ENCODE measurements at places on chromosomes 13 and 19. TPM values are rescaled to one million over a fixed set of nuclear protein-coding genes. Genes with fewer than 3 reads are reported as not detected.

The ZNF541 gene
- total RNA-seq: not detected

The ZNF66 gene
- total RNA-seq: 5.7 TPM

The CERS1 gene
- total RNA-seq: 6.5 TPM

The IFNL1 gene
- total RNA-seq: not detected

The OR7A10 gene
- total RNA-seq: not detected

DNA sequence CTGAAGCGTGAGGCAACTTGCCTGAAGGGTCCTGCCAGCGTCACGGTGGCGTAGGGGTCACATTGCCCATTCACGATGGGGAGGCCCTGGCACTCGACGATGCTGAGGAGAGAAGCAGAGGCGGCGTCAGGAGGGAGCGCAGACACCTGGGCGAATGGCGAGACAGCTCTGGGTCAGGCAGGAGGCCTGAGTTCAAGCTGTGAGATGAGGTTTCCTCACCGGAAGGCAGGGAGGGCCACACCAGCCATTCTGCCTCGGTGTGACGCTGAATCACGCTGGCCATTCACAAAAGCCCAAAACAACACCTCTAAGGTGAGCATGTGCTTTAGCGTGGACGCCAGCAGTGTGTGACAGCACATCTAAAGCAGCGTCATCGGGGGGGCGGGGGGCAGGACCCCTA lies 54.0 kb upstream of the C13orf46 start:
- DNase-seq: no peak
- H3K27ac ChIP-seq: peak overlapping the region; percentile 84
- no peaks in the 10 kb centered on the region for H3K27me3 ChIP-seq
- peaks cover 8% of the 10 kb centered on the region for H3K36me3 ChIP-seq
- H3K4me1 ChIP-seq: peaks cover 55% of the 10 kb centered on the region
- peak overlapping the region; percentile 4 for H3K4me3 ChIP-seq

- no peaks in the 10 kb centered on the region for H3K27me3 ChIP-seq
- no peak overlapping the region for H3K4me3 ChIP-seq
- peak overlapping the region; percentile 47 for H3K27ac ChIP-seq
Measured at GRCh38 chr19:31332096-31332495, 17.1 kb downstream of the TSHZ3 start.

DNA sequence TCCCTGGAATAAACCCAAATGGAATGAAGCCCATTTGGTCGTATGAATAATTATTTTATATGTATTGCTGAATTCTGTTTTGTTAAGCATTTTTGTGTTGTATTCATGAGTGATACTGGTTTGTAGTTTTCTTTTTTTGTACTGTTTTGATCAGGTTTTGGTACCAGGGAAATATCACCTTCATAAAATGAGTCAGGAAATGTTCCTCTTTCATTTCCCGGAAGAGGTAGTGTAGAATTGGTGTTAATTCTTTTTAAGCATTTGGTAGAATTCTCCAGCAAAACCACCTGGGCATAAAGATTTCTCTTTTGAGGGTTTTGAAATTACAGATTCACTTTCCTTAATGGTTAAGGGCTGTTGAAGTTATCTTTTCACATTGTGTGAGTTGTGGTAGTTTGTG lies 13.3 kb downstream of the SPATA13 start:
- no peak overlapping the region for H3K4me3 ChIP-seq
- no peaks in the 10 kb centered on the region for H3K36me3 ChIP-seq
- no peak overlapping the region for H3K27ac ChIP-seq
- H3K27me3 ChIP-seq: no peaks in the 10 kb centered on the region

DNA sequence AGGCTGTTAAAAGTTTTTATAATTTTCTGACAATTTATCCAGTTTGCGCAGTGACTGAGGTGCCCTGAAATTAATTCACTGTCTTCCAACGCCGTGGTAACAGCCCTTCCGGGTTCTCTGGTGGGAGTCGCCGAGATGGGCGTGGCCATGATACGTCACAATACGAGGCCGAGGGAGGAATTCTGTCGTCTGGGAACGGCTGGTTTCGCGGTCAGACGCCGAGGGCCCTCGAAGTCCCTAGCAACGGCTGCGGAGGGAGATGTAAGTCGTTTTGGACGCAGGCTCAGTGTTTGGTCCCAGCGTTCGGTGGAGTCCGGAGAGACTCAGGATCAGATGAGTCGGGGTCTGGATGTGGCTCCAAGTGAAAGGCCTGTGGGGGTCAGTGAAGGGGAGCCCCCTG lies 21.7 kb downstream of the ZNF613 start:
- H3K27ac ChIP-seq: no peak overlapping the region
- no peaks in the 10 kb centered on the region for H3K4me1 ChIP-seq
- H3K27me3 ChIP-seq: no peaks in the 10 kb centered on the region
- no peak overlapping the region for H3K4me3 ChIP-seq
- DNase-seq: no peak

DNA sequence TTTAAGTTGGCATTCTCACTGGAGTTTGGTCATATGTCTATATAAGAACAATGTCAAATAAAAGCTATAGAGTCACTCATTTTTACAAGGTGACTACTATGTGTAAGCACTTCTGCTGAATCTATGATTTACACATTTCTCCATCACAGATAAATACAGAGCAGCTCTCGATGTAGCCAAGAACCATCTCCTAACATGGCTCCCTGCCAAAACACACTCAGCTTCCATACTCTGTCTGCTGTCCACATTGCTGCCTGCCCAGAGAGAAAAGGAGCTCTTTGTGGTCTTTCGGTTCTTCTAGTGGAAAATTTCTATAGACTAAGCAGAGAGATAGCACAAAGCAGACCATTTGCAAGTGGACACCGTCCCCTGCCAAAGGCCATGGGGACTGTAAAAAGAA lies 190.9 kb upstream of the KLF12 start:
- no peak for DNase-seq
- H3K4me1 ChIP-seq: peaks cover 23% of the 10 kb centered on the region
- peak overlapping the region; percentile 46 for H3K4me3 ChIP-seq
- peak overlapping the region; percentile 83 for H3K27ac ChIP-seq
- no peaks in the 10 kb centered on the region for H3K27me3 ChIP-seq

DNA sequence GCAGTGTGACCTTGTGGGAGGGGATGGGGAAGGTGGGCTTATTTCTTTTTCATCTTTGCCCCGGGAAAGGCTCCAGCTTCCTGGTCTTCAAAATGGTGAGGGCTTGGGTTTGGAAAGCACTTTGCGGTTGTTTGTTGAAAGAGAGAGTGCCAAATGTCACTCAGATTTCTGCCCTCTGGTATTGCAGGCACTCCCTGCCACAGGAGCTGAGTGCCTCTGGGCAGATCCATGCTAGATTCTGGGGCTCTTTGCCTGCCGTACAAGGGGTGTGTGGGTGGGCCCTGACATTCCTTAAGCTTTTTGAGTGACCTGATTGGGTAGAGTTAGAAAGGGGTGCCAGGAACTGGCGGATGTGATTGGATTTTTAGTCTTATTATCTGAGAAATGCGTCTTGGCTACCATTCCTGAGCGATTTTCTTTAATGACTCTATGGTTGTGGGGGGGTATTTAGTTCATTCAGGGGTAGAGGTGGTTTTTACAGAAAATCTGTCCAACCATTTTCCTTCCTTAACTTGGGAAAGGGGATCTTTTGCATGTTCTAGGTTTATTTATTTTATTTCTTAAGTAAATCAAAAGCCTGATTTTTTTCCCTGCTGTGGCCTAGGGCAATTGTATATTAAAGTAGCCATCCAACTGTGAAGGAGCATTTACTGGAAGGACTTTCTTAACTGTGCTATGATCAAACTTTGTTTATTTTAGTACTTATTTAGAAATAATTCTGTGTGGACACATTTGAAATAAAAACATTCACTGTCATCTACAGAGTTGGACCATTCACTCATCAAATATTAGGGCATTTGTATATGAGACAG lies 3.2 kb downstream of the ARHGAP35 start:
- peaks cover 6% of the 10 kb centered on the region for H3K4me1 ChIP-seq
- H3K27ac ChIP-seq: no peak overlapping the region
- H3K4me3 ChIP-seq: no peak overlapping the region
- DNase-seq: no peak

DNA sequence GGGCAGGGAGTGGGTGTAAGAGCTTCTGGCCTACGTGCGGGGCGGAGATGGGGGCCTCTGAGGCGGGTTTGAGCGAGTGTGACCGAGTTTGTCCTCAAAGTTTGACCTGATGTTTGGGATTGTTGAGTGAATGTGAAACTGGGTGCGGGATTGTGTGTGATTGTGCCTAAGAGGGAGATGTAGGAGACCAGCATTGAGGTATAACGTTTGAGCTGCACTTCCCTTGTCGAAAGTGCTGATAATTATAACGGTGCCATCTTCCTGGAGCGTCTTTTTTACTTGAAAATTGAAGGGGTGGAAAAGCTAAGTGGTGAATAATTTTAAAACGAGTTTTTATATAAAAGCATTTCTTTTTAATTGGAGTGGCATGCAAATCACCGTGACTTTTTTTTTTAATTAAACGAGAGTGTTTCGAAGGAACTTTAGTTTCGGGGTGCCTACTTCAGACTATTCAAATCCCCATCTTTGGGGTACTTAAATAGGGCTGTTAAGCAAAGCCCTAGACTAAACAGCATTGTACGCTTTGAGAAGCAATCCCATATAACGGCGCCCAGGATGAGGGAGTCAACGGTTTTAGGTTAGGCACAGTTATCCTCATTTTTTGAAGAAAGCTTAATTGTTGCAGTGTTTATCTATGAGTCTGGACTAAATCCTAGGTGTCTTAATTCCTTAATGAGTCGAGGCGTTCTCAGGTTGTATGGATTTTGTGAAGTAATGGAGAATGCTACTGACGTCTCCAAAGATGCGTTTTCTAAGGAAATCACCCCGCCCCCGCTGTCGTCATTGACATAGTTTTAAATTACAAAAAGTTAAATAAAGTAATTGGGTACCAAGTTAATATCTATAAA lies 594 bp downstream of the ZNF146 start:
- H3K36me3 ChIP-seq: peaks cover 13% of the 10 kb centered on the region
- DNase-seq: no peak
- peaks cover 24% of the 10 kb centered on the region for H3K4me1 ChIP-seq
- no peaks in the 10 kb centered on the region for H3K27me3 ChIP-seq
- H3K4me3 ChIP-seq: no peak overlapping the region

DNA sequence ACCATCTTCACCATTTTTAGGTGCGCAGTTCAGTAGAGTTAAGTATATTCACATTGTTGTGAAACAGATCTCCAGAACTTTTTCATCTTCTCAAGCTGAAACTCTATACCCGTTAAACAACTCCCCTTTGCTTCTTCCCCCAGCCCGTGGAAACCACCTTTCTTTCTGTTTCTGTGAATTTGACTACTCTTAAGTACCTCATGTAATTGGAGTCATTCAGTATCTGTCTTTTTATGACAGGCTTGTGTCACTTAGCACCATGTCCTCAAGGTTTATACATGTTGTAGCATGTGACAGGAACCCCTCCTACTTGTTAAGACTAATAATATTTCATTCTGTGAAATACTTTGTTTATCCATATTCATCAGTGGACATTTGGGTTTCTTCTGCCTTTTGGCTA lies 52.8 kb downstream of the TNFRSF19 start:
- no peaks in the 10 kb centered on the region for H3K36me3 ChIP-seq
- H3K27me3 ChIP-seq: no peaks in the 10 kb centered on the region
- no peak for DNase-seq
- H3K4me3 ChIP-seq: no peak overlapping the region

DNA sequence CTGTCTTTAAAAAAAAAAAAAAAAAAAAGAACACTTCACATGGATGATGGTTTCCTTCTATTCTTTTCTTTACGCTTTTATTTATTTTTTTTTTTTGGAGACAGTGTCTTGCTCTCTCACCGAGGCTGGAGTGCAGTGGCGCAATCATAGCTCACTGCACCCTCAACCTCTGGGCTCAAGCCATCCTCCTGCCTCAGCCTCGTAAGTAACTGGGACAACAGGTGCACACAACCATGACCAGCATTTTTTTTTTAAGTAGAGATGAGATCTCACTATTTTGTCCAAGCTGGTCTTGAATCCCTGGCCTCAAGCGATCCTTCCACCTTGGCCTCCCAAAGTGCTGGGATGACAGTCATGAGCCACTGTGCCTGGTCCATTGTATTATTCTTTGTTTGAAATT lies 24.3 kb downstream of the ANKRD27 start:
- H3K4me3 ChIP-seq: no peak overlapping the region
- H3K36me3 ChIP-seq: peaks cover 19% of the 10 kb centered on the region
- no peaks in the 10 kb centered on the region for H3K27me3 ChIP-seq
- DNase-seq: no peak
- H3K27ac ChIP-seq: no peak overlapping the region

DNA sequence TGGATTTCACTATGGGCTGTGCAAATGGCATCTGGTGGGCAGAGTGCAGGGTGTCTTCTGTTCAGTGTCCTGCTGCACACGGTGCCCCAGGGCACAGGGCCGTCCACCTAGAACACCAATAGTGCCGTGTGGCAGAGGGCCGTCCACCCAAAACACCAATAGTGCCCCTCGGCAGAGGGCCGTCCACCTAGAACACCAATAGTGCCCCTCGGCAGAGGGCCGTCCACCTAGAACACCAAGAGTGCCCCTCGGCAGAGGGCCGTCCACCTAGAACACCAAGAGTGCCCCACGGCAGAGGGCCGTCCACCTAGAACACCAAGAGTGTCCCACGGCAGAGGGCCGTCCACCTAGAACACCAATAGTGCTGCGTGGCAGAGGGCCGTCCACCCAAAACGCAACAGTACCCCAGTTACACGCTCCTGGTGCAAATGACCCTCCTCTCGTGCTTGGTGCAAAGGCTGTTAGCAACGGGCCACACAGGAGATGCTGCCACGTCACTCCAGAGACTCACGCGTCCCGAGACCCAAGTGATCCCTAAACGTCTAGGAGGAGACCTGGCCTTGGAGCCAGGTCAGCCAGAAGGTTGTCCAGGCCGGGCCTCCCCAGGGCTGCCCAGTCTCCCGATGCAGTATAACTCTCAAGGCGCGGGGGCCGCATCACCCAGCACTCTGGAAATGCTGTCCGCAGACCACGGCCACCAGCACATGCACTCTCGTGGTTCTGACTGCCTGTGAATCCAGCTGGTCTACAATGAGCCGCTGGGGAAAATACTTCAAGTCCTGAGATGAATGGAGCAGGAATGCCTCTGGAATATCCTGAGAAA lies 51.5 kb downstream of the RASA3 start:
- H3K27me3 ChIP-seq: no peaks in the 10 kb centered on the region
- H3K36me3 ChIP-seq: peaks cover 7% of the 10 kb centered on the region
- peak overlapping the region; percentile 29 for H3K27ac ChIP-seq
- H3K4me3 ChIP-seq: no peak overlapping the region
- no peak for DNase-seq

Measured in osteocyte (in vitro differentiated cells).